CD4-positive, alpha-beta T cell treated with Interleukin-17A for 1 hour (primary cell): ENCODE measurements at places on chromosomes 12 and 14.
A peak's percentile ranks its signal among the peaks of the same experiment; 100 is the strongest.

GRCh38 chr14:96126339-96126782 lies 78.3 kb upstream of the BDKRB2 start:
- DNase-seq: peak; percentile 79

DNA sequence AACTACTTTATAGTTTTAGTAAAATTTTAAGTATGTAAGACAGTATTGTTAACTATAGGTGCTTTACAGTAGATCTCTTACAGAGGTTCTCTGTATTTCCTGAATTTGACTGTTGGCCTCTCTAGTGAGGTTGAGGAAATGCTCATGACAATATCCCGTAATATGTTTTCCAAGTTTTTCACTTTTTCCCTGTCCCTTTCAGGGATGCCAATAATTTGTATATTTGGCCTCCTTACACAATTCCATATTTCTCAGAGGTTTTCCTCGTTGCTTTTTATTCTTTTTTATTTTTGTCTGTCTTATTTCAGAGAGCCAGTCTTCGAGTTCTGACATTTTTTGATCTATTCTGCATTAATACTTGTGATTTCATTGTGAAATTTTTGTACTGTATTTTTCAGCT lies 233.7 kb upstream of the PDE3A start:
- DNase-seq: no peak

DNA sequence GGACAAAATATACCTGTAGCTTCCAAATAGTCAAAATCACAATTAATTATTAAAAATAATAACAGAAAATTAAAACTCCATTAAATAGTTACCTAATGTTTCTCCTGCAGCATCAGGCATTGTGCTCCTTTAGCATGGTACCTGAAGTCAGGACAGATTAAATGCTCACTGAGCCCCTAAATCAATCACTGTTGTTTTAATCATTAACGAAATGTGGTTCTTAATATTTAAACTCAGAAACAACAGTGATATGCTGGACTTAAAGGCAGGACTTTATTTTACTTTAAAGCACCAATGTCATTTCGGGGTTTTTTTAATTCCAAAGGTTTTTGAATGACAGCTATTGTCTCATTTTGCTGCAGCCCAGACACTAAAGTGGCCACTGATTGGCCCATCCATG lies 2.0 kb upstream of the BMP4 start:
- no peak for DNase-seq

GRCh38 chr12:69351462-69352236 lies 3.5 kb downstream of the LYZ start:
- no peak for DNase-seq

- DNase-seq: no peak
Observed at GRCh38 chr12:104577581-104577981, 120.8 kb downstream of the CHST11 start.

DNA sequence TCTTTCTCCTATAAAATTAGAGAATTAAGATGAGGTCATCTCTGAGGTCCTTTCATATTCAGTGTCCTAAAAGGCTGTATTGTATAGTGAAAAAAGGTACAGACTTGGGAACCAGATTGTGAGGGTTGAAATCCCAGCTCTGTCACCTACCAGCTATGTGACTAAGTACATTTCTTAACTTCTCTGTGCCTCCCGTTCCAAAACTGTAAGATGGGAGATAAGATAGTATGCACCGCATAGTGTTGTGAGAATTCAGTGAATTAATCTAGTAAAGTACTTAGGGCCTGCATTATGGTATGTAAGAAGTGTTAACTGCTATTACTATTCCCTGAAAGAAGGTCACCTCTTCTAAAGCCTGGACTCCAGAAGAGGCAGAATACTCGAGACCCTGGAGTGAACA lies 60.6 kb downstream of the GNG2 start:
- no peak for DNase-seq

GRCh38 chr14:85566603-85567002 lies 36.7 kb downstream of the FLRT2 start:
- DNase-seq: no peak

DNA sequence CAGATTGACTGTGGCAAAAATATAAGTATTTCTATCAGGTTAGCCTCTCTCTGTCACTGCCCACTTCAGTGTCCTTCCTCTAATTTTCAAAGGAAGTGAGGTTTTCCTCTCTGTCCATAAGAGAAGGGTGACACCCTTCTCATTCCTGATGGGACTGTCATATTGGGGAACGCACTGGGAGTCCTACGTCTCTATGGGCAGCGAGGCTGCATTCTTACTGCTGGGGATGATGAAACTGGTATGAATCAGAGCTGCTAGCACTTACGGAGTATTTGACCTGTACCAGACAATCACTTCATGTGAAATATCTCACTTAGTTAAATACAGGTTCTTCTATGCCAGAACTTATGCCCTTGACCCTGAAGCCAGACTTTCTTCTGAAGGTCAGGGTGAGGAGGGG lies 436.3 kb downstream of the DPF3 start:
- DNase-seq: no peak

GRCh38 chr12:97921979-97922722 lies 459.5 kb downstream of the RMST start:
- DNase-seq: no peak

DNA sequence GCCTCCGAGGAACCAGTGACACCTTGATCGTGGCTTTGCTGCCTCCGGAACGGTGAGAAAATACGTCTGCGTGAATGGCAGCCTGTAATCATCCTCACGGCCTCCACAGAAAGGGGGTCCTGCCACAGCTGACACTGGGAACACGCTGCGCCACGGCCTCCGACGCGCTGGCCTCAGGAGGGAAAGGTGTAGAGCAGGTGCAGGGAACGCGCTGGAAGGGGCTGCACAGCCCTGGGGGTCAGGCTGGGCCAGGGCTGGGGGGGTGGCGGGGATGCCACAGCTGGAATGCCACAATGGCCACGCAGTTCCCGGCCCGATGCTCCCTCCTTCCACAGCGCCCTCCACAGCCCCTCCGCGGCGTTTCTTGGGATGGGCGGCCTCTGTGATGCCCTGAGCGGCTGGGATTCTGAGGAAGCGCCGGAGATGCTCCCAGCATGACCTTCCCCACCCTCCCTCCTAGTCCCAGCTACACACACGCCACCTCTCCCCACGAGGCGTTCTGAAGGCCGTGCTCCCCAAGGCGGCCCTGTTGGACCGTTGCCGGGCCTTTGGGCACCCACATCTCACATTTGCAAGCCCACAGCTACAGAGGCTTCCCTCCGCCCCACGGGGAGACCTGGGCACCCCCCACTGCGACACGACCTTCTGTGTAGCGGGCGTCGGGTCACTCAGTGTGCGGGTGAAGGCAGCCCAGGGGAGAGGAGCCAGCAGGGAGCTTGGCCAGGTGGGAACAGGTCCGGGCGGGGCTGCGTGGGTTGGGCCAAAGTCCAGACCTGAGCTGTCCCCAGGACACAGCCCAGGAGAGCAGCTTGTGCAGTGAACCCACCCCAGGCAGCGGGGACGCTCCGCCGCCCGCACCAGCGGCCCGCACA lies 31.8 kb upstream of the GALNT9 start:
- no peak for DNase-seq

- no peak for DNase-seq
Observed at GRCh38 chr12:25960143-25960542, 1.7 kb downstream of the RASSF8 start.

GRCh38 chr14:71471634-71472355 lies 460.4 kb upstream of the RGS6 start:
- no peak for DNase-seq

DNA sequence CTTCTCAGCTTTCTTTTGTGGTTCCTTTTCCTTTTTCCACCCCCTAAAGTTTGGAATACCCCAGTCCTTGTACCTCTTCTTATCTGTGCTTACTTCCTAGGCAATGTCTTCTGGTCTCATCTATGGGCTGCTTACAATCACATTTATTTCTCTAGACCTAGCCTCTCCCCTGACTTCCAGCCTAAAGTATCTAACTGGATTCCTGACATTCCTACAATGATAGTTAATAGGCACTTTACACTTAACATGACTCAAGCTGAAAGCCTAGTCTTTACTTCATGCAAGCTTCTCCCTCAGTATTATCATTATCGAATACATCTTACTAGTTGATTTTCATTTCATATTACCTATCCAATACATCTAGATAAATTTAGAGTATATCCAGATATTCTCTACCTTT lies 21.2 kb downstream of the CLECL1 start:
- DNase-seq: no peak

- no peak for DNase-seq
Observed at GRCh38 chr12:71214511-71215285, 56.9 kb upstream of the TSPAN8 start.

GRCh38 chr14:81091139-81091538 lies 129.6 kb downstream of the GTF2A1 start:
- no peak for DNase-seq
